NCI-H1436 (cell line): ENCODE measurements at places on chromosomes 2 and 18.

DNA sequence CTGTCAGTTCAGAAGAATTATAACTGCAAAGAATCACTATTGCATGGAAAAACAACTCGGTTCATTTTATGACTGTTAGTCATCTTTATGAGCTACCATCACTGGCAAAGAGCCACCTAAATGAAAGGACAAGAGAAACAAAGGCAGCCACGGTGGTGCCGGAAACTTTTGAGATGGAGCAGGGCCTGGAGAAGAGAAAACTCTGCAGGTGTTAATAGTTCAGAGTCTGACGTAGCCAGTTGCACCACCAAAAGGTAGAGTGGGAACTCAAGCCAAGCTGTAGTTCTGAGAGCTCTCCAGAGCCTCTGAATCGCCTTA is 110.9 kb downstream of the FTCDNL1 start:
- DNase-seq, result no peak

GRCh38 chr2:42342061-42342794 is 18.8 kb downstream of the COX7A2L start:
- no peak for DNase-seq

DNA sequence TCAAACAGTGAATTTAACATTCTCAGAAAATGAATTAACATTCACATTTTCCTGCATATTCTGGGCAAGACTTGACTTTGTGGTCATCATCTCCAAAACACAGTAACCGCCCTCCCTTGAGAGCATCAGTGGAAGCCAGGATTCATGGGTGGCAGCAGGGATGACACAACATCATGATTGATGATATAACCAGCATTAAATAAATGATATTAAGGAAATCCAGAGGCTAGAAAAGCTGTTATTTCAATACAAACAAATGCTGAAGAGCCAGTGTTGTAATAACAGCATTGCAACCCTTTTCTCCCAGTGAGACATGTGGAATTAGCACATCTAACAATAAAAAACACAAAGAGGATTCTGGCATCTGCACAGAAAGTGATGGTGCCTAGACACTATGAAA is 41.1 kb downstream of the CDC42EP3 start:
- DNase-seq, result no peak

- no peak for DNase-seq
These were observed 118.4 kb downstream of the MEIS1 start for GRCh38 chr2:66553370-66553769.

- peak; percentile 1 for DNase-seq
These were observed 3.6 kb downstream of the PAPOLG start for GRCh38 chr2:60759654-60760053.

DNA sequence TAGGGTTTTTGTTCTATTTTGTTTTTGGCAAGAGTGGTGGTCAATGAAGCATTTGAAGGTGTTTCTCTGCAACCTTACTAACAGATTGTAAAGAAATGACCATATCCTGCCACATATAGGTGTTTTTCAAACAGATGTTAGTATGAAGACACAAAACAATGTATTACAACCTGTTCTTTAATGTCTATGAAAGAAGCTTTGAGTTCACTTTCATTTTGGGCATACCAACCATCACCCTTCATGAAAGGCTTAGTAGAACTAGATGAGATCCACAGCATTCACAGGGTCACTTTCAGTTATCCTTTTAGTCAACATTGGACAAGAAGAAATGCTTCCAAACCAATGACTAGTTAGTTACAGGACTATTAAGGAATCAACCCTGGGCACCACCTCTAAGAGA is 95.1 kb downstream of the EHBP1 start:
- DNase-seq, result no peak

DNA sequence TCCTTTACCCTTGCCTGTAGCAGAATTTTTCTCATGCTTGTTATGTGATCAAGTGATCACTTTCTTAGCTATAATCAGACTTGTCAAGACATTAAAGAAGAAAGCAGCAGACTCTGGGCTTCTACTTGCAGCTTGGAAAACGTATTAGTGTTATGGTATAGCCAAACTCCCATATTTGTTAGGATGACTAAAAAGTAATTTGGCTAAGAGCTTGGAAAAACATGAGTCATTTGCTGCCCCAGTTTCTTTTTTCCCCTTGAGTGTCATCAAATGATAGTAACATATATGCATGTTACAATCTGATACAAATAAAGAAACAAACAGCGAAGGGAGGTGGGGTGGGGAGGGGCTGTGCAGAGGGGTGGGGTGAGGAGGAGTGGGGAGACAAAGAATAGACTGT is 155.5 kb downstream of the IKZF2 start:
- no peak for DNase-seq

DNA sequence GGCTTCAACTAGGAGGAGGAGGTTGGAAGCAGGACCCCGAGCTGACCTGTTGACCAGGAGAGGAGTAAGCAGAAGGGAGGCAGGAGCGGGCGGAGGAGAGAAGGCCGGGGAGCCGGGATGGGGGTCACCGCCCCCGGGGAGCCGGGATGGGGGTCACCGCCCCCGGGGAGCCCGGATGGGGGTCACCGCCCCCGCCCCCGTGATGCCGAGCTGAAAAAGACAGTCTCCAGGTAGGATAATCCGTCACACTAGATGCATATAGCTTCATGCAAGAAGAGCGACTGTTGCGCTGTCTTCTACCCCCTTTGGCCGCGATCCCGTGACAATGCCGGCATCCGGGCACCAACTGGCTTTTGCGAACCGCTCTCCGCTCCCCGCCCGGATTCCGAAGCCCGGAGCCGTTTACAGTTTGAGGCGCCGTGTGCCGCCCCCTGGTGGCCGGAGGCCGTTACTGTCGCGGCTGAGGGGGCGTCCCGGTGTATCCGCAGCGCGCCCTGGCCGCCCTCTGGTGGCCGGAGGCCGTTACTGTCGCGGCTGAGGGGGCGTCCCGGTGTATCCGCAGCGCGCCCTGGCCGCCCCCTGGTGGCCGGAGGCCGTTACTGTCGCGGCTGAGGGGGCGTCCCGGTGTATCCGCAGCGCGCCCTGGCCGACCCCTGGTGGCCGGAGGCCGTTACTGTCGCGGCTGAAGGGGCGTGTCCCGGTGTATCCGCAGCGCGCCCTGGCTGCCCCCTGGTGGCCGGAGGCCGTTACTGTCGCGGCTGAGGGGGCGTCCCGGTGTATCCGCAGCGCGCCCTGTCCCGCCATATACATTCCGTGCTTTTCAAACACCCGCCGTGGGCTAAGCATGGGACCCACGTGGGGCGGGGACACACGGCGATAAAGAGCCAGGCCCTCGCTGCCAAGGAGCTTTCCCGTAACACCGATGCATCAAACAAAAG is 89.6 kb downstream of the ACTR3 start:
- DNase-seq, result no peak

GRCh38 chr2:182522972-182523473 is 96.2 kb upstream of the PDE1A start:
- DNase-seq, result peak; percentile 46
